Adipocyte (in vitro differentiated cells): ENCODE measurements at places on chromosomes 16 and 17.

- no peak for DNase-seq
Measured at GRCh38 chr17:40108970-40109824, 8.8 kb upstream of the NR1D1 start.

DNA sequence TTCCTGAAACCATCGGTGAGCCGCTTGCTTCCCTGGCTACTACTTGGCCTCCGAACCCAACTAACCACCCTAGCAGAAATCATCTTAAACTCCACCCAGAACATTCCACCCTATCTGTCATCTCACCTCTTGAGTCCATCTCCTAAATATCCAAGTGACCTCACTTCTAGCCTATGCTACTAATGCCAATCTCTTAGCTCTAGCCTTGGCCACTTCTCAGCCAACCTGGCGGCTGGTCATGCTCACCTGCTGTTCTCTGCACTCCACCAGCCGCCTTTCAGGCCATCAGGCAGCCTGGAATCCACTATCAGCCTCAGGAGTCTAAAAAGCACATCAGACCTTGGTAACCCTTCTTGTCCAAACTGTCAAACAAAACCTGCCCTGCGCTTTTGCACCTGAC, 11.9 kb upstream of the CYTH1 start:
- no peak for DNase-seq

DNA sequence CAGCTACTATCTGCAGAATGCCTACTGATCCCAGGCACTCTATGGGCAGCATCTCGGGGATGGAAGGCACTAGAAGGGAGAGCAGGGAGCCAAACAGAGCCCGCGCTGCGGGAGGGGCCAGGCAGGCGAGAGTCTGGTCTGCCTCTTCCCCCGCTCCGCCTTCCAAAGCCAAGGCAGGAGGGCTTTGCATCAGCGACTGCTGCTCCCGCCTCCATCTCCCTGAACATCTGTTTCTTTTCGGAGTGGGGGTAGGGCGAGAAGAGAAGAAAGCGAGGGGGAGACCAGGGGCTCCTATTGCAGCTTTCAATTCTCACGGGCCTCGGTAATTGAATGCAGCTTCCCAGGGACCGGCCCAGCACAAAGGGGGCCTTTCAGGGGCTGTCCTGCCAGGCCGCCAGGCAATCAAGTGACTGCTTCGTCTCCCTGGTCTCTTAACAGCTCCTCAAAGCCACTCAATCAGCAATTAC, 31.4 kb upstream of the CDC42EP4 start:
- peak; percentile 94 for DNase-seq

DNA sequence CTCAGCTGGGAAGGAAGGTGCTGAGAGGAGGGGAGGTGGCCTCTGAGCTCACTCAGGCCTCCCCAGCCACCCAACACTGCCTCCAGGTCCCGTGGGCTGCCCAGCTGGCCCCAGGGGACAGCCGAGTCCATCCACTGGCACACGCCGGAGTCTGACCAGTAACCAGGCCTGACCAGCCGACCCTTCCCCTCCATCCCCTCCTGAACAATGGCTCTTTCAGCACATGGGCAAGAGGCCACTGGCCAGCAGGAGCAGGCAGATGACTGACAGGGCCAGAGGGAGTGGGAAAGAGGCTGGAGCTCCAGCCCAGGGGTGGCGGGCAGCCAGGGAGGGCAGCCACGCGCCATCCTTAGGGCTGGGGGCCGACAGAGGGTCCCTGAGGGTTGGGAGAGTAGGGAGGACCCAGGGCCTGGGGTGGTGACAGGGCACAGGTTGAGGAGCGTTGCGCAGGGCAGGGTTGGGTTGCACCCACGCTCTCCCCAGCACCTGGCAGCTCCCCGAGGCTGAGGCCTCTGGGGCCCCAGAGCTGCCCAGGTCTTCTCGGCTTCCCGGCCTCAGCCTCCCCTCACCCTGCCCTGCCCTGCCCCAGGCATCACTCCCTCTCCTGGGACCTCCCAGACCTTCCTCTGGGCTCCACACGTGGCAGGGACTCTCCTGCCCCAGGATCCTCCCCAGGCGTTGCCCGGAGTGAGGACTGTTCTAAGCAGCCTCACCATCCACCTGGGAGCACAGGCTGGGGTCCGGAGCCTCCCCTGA, 20.2 kb upstream of the SLC38A10 start:
- DNase-seq, result no peak

- no peak for DNase-seq
Measured at GRCh38 chr16:69918241-69918640, 32.9 kb upstream of the CLEC18A start.

GRCh38 chr17:74244548-74244947, 29.5 kb upstream of the DNAI2 start:
- no peak for DNase-seq
